G401 (cell line): ENCODE measurements at places on chromosomes 2 and 18.

DNA sequence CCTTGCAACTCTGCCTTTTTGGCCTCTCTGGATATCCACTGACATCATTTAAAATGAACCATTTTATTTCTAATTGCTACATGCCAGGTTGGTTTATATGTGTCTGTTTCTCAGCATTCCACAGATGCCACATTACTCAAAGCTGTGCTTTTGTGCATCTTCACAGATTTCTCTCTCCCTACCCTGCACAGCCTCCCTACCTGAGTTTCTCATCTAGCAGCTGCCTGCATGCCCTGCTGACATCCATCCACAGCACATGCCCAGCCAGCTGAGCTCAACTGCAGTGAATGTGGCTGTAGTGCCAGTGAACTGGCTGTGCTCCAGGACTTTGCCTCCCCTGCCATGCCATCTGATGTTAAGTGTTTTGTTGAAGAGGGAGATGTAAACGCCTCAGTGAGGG, 44.5 kb downstream of the PKP4 start:
- peak; percentile 63 for DNase-seq

DNA sequence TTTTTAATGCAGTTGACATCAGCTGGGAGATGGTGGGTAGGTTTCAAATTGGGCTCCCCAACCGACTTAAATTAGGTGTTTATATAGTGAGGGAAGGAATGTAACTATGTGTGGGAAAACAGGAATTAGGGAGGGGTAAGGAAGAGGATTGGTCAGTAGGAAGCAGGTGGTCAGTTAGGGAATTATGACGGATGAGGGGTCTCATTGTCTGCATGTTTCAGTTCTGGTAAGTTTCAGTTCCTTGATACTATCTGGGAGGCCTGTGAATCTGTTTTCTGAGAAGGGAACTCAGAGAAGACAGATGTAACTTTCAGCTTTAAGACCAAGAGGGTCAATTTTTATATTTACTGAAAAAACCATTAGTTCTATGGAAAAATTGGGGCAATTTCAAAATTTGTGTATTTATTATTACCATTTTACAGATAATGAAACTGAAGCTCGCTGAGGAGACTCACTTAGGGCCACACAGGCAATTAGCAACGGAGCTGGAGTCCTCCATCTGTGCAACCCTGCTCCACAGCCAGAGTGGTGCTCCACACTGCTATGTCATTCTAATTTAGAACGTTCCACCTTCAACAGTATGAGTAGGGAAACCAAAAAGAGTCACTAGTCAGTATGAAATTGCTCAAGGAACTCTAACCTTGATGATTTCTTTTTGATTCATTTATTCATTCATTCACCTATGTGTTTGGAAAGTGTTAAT, 36.0 kb upstream of the CCDC195 start:
- no peak for DNase-seq

- DNase-seq = no peak
These were observed 352.6 kb downstream of the SS18 start for GRCh38 chr18:25737710-25738311.

DNA sequence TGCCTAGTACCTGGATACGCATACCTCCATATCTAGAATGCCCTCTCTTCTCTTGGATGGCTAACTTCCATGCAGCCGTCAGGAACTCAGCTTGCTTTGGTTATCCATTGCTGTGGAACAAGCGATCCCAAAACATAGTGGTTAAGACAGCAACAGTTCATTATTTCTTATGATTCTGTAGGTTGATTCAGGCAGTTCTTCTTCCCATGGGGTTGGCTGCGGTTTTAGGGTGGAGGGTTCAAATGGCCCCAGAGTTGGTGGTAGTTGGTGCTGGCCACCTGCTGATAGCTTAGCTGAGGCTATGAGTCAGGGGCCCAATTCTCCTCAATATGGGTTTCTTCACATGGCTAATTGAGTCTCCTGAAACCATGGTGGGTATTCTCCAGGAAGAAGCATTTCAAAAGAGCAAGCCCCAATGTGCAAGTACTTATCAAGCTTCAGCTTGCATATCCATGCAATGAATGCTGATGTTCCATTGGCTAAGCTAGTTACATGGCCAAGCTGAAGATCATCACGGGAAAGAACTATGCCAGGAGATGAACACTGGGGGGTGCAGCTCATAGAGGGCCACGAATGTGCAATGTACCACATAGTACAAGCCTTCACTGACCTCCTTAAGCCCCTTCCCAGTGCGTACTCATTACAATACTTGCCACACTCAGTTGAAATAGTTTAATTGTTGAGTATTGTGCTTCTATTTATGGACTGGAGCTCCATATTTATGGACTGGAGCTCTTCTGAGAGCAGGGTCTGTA, 10.0 kb upstream of the RHOB start:
- DNase-seq = no peak

GRCh38 chr2:12694990-12695774, 21.6 kb upstream of the TRIB2 start:
- no peak for DNase-seq

GRCh38 chr2:105181282-105181681, 60.3 kb upstream of the GPR45 start:
- peak; percentile 7 for DNase-seq

- DNase-seq = no peak
These were observed 38.0 kb downstream of the SLC9A4 start for GRCh38 chr2:102510791-102511575.

DNA sequence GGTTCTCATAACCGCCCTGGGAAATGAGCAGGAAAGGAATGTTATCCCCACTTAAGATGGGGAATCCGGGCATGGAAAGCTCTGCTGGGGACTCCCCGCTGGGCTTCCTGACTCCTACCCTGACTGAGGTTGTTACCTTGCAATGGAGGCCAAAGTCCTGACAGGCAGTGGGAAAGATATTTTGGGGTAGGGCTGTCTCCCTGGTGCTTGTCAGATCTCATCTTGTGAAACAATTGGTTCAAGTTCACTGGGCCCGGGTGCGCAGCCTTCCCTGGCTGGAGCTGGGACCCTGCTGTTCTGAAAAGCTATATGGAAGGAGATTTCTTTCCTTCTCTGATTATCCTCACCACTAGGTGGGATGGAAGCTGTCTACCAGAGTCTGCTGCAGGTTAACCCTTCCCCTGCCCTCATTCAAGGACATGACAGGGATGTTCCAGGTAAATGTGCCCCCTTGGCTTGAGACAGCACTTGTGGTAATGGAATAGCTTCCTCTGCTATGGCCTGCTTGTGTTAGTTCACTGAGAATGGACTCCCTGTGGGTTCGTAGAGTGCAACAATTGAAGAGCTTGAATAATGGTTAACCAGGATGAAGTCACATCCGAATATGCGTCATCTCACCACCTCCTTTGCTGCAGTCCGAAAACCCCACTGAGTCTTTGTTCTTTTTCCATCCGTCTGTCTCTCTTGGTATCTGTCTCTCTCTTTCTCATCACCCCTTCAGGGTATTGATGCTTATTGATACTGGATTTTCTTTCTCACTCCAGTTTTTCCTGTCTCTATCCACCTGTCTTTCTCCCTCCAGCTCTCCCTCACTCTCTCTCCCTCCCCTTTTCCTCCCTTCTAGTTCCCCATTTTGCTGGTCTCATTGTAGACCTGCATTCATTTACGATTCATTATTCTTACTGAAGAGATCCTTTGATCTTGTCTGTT, 67.8 kb upstream of the EPAS1 start:
- no peak for DNase-seq

DNA sequence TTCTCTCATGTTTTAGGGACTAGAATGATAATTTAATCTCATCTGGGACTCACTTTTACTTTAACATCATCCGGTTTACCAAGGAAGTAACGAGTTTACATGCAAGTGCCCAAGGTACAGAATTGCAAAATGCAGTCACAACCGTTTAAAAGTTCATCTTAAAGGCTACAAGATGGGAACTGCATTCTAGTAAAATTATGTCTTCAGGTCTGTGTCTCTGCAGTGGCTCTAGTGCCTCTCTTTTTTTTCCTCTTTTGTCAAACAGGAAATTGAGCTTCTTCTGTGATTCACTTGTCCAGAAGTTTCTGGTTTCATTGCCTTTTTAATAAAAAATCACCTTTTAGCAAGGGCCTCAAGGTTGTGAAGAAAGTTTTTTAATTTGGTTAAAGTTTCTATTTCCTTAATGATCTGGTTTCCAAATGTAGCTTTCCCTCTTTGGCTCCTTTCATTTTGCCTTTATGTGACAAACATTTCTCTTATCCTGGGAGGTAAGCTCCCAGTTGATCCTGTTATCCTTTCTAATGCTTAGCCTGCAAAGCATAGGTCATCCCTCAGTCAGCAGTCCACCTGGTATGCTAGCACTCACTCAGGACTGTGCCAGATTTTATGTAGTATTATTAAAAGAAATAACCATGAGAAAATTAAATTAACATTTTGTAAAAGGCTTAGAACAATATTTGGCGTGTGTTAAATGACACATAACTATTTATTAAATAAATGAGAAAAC, 2.4 kb downstream of the GLS start:
- peak; percentile 44 for DNase-seq

GRCh38 chr2:8586457-8587051, 95.3 kb upstream of the ID2 start:
- no peak for DNase-seq

DNA sequence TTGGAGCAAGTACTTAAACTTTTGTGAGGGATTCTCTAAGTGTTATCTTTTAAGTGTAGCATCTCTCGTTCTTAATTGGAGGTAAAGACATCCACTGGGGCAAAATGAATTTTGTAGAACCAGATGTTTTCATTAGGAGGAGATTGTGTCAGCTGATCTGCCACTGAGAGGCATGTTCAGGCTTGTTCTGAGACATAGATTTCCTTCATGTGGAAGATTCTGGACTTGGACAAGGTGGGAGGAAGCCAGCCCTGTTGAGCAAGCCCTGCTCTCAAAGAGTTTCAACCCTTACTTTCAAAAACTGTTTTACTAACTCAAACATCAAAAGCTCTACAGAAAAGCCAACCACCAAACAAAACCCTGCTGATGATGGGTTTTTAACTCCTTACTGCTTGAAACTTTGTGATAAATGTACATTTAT, 6.5 kb downstream of the MAP4K4 start:
- no peak for DNase-seq

DNA sequence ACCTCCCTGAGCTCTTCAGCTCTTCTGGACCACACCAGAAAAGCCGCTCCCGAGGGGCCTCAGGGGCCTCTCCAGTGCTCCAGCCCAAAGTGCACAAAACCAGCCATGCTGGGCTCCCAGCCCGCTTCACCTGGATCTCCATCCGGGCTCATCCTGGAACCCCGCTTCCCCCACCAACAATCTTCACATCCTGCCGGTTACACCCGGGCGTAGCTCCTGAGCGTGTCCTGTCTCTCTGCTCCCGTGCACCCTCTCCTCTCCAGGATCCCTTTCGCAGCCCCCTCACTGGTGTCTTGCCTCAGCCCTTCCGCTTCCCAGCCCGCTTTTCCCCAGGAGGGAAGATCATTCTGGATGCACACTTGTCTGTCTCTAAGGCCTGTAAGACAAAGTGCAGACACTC, 123.7 kb upstream of the GLI2 start:
- DNase-seq = no peak

GRCh38 chr2:208042450-208042849, 17.1 kb upstream of the PLEKHM3 start:
- no peak for DNase-seq

DNA sequence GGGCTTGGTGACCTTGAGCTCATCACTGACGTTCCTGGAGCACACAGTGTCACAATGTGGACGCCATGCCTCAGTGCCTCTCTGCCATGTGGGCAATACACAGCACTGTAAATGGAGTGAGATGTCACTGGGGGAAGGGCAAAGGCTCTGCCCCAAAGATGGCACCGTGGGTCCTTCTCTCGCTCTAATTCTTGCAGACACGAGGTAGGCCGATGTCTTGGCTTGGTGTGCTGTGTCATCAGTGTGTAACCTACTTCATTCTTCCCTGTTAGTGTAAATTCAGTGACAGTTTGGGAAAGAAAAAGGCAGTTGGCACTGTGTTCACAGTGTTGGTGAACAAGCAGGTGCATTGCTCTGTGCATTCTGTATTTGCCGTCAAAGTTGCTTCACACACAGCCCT, 309.3 kb upstream of the MYT1L start:
- DNase-seq = no peak

DNA sequence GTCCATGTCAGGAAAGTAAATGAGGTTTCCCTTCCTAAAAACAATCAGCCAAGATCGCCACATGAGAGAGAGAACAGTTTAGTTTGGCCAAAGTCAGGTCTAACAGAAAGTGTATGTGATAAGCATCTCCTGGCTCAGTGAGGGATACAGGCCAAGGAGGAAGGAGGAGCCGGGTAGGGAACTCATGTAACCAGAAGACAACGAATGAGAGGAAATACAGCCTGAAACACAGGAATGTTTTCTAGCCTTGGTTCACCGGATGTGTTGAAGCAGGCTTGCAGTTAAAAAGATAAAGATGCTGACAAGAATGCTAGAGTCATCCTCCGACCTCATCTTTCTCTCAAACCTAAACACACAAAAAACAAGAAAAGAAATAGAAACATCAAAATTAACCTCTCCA, 283.9 kb upstream of the SIX2 start:
- DNase-seq = no peak

DNA sequence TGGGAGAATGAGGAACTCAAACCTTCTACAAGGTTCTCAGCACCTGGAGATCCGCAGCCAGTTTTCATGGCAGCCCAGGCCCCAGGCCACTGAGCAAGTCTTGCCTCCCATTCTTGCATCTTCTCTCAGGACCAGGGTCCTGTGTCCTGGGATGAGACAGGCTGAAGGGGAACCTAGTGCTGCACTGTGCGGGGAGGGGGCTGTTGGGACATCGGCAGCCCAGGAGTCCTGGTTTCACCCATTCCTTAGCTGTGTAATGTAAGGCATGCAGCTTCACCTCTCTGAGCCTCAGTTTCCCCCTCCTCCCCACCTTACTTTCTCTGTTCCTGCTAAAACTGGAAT, 43.9 kb downstream of the TNS1 start:
- no peak for DNase-seq

DNA sequence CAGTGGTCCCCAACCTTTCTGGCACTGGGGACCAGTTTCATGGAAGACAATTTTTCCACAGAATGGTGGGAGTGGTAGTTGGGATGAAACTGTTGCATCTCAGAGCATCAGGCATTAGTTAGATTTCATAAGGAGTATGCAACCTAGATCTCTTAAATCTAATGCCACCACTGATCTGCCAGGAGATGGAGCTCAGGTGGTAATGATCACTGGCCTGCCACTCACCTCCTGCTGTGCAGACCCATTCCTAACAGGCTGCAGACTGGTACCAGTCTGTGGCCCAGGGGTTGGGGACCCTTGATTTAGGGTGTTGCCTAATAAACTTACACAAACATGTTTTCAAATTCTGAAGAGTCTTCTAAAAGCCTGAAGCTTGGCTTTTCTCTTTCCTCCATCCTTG, 261.3 kb downstream of the CDH19 start:
- DNase-seq = no peak

DNA sequence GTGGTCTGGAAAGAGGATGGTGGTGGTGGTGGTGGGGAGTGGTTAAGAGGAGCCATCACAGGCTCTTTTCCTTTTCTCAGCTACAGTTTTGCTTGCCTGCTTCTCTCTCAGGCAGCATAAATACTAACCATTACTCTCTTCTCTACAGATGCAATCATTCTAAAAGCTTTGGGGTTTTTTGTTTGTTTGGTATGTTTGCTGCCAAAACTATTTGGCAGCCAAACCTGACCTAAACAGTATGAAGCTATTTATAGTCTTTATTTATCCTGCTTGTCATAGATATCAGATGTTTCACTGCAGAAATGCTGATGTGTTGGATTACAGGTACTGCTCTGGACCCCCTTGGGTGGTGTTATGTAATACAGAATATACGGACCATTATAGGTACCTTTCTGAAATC, 15.3 kb downstream of the SIX3 start:
- DNase-seq = no peak

GRCh38 chr2:146624430-146625160, 1220.2 kb upstream of the ACVR2A start:
- no peak for DNase-seq
